ENCODE measurements at places on chromosomes 4 and X.

GRCh38 chrX:65607070-65607742 is 60.2 kb upstream of the MSN start:
- peak; percentile 42 for DNase-seq

GRCh38 chr4:5157791-5158770 is 106.8 kb downstream of the STK32B start:
- peak; percentile 44 for DNase-seq

DNA sequence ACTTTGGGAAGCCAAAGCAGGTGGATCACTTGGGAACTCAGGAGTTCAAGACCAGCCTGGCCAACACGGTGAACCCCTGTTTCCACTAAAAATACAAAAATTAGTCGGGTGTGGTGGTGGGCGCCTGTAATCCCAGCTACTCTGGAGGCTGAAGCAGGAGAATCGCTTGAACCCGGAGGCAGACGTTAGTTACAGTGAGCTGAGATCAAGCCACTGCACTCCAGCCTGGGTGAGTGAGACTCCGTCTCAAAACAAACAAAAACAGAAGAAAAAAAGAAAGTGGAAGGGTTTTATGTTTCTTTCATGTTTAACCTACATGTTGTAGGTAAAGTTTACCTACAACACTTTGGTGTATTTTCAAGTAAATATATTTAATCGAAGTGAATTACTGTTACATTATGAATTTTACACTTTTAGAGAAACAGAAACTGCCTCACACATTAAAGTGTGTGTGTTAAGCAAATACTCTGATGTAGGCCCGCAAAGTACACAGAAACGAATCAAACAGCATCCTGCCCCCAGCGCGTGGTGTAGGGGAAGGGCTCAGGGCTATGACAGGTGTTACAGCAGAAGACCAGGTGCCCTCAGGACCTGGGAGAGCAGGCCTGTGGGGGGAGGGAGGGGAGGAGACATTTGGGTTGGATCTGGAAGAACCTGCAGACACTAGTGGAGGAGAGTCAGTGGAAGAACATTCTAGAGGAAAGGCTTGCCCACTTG is 39.0 kb downstream of the PTTG2 start:
- no peak for DNase-seq

DNA sequence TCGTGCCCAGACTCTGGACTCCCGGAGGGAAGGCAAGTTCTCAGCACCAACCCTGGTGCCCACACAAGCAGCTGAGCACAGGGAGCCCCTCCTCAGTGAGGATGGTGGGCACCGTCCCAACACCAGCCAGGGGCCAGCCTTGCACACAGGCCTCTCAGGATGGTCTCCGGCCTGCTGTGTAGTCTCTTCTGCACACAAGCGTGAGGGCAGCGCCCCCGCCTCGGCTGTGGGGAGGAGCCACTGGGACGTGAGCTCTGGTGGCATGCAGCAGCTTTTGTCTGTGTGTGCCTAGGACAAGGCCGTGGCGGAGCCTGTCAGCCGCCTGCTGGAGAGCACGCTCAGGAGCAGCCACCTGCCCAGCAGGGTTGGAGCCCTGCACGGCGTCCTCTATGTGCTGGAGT is 16.1 kb upstream of the MSANTD1 start:
- DNase-seq = no peak

GRCh38 chrX:41824551-41824950 is 98.8 kb downstream of the CASK start:
- peak; percentile 71 for DNase-seq

GRCh38 chr4:78138252-78138651 is 81.1 kb downstream of the FRAS1 start:
- DNase-seq = no peak

DNA sequence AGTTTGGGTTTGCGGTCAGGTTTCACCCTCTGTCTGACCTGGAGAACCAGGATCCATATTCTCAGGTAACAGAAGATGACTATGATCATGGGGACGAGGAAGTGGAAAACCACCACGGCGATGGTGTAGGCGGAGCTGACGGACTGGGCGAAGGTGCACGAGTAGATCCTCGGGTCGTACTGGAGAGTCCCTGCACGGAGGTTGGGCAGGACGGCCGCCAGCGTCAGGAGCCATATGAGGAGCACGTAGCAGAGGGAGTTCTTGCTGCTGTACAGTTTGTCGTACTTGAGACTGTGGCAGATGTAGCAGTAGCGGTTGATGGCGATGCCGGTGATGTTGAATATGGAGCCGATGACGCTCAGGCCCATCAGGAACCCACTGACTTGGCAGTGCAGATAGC is 21.3 kb downstream of the MTNR1A start:
- DNase-seq = no peak

All from IMR-90 (cell line).